ENCODE measurements at places on chromosomes 11 and 22.

GRCh38 chr11:45332276-45332934 lies 46.3 kb upstream of the SYT13 start:
- peak; percentile 80 for DNase-seq

DNA sequence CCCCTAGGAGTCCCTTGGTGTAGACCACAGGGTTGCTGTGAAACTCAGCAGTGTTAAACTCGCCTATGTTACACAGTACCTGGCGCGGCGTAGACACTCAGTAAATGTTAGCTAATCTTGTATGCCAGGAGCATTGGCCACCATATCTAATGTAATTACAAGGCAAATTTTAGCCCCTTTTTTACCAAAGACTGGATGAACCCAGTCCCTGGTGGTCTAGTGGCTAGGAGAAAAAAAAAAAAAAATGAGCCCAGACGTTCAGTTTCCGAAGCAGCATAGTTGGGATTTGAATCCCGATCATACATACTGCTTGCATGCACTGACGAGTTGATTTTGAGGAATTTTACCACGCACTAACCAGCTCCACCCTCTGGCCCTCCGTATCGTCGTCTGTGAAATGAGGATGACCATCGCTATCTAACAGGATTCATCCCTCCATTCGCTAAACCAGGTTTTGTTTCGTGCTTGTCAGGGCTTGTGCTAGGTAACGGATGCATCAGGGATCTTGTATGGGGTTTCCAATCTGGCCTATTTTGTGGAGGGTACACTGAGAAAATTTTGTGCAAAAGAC lies 688 bp downstream of the PTS start:
- peak; percentile 28 for DNase-seq

DNA sequence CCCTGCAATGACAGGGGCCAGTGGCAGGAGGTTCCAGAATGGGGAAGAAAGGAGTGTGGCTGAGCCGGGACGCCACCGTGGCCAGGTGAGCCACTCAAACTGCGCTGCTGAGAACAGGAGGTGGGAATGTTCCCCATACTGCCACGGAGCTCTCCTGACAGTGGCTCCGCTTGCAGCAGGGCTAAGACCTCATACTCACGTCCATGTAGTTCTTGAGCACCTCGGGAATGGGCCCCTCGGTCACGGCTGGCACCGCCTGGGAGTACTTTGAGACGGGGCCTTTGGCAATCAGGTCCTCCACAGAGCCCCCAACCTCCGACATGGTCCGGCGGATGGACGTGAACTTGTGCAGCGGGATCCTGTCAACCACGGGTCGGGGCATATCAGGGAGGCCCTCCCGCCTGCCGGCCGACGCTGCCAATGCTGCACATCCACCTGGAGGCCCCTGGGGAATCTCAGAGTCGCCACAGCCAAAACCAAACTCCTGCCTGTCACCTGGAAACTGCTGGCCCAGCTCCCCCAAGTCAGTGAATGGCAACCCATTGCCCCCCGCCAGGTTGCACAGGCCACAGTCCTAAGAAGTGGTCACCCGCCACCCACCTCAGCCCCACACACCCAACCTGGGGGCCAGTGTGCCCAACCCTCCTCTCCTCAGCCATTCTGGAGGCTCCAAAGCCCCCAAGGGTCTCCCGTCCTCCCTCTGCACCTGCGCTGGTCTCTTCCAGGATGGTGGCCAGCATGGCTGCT lies 2.4 kb downstream of the CTSD start:
- no peak for DNase-seq

GRCh38 chr22:25406510-25407210 lies 157.8 kb upstream of the GRK3 start:
- no peak for DNase-seq

DNA sequence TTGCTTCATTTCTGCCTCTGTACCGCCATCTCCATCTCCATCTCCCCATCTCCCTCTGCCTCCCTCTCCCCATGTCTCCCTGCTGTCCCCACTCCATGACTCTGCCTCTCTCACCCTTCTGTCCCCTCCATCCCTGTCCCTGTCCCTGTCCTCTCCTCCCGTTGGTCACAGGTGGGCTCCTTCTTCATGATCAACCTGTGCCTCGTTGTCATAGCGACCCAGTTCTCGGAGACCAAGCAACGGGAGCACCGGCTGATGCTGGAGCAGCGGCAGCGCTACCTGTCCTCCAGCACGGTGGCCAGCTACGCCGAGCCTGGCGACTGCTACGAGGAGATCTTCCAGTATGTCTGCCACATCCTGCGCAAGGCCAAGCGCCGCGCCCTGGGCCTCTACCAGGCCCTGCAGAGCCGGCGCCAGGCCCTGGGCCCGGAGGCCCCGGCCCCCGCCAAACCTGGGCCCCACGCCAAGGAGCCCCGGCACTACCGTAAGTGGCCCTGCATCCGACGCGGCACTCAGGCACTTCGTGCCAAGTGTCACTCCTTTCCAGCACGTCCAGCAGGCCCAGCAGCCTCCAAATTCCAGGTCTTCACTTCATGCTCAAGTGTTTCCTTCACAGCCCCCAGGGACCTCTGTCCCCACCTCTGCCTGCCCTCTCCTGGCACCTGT lies 76.0 kb downstream of the CACNA1I start:
- DNase-seq = no peak

DNA sequence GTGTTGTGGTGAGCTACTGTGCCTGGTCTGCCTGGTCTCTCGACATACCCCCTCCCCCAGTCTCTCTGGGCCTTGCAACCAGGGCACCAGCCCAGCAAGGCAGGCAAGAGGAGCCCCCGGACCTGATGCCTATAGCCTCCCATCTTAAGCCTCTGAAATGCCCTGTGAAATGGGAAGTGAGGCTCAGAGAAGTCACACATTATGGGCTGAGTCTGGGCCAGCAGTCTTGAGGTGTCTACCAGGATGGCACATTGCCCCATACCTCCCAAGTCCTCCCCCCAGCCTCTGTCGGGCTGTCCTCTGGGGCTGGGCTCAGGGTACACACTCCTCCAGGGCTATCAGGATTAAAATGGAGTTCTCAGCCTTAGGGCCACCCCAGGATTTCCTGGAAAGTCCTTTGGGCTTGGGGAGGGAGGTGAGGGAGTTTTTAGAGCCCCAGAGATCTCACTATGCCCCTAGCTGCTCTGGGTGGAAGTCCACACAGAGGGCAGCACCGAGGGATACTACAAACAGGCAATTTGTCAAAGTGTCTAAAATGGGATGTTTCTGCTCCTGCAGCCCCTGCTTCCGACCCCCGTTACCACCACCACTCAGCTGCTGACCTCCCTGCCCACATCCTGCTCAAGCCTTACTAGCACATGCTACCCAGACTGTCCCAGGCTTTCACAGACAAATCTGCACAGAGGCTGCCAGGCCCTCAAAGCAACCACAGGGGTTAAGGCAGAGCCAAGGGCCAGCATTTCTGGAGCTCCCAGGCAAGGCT lies 3.1 kb upstream of the SH3BP1 start:
- DNase-seq = no peak

DNA sequence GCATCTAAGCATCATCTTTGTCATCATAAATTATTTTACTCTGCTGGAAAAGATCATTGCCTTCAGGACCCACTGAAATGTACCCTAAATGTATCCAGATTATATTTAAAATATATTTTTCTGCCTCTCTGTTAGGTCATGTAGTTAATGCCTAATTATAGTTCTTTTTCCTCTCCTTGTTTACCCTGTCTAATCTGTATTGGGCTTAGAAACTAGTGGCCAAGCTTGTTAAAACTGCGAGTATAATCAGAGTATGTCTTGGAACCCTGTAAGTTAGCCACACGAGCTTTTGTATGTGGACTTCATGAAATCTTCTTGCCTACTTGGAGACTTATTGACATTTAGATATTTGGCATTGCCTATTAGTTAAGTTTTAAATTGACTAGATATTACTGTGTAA lies 55.6 kb downstream of the ARFGAP2 start:
- DNase-seq = no peak

- no peak for DNase-seq
Observed at GRCh38 chr11:44702889-44703288, 23.9 kb upstream of the TSPAN18 start.
